K562 (cell line): ENCODE measurements at places on chromosomes 3 and 15. TPM values are rescaled to one million over a fixed set of nuclear protein-coding genes. Genes with fewer than 3 reads are reported as not detected.

ZNF80 gene
- not detected in 2 replicates for total RNA-seq

RAB8B gene
- total RNA-seq: 24.2 and 27.3 TPM in 2 replicates

NR2E3 gene
- total RNA-seq: not detected in 2 replicates

SEMA3G gene
- 0.07 TPM in 1 of 2 replicates, not detected in the other for total RNA-seq

HTR3E gene
- not detected in 2 replicates for total RNA-seq

SGO1 gene
- 37.4 and 37.7 TPM in 2 replicates for total RNA-seq

IL17RD gene
- total RNA-seq: 0.04 and 0.25 TPM in 2 replicates

SOX14 gene
- not detected in 2 replicates for total RNA-seq

KIF9 gene
- total RNA-seq: 20.4 and 26.3 TPM in 2 replicates

ZCWPW2 gene
- total RNA-seq: 0.47 and 0.60 TPM in 2 replicates

RHOV gene
- 1.9 and 2.0 TPM in 2 replicates for total RNA-seq

TRAT1 gene
- 0.16 TPM in 1 of 2 replicates, not detected in the other for total RNA-seq

STAB1 gene
- 3.9 and 4.7 TPM in 2 replicates for total RNA-seq

MASP1 gene
- 0.13 and 0.22 TPM in 2 replicates for total RNA-seq

ABI3BP gene
- 0.24 TPM in 1 of 2 replicates, not detected in the other for total RNA-seq

SAMMSON gene
- 1.3 and 1.8 TPM in 2 replicates for total RNA-seq

GRK7 gene
- 0.04 TPM in 1 of 2 replicates, not detected in the other for total RNA-seq

CELSR3 gene
- total RNA-seq: 1.6 and 2.1 TPM in 2 replicates

PLA2G4E gene
- total RNA-seq: not detected in 2 replicates

WDR93 gene
- not detected in 2 replicates for total RNA-seq

COL6A5 gene
- 4.9 and 5.6 TPM in 2 replicates for total RNA-seq

CHRFAM7A gene
- not detected in 2 replicates for total RNA-seq
